ENCODE measurements at places on chromosomes 12 and 14.

DNA sequence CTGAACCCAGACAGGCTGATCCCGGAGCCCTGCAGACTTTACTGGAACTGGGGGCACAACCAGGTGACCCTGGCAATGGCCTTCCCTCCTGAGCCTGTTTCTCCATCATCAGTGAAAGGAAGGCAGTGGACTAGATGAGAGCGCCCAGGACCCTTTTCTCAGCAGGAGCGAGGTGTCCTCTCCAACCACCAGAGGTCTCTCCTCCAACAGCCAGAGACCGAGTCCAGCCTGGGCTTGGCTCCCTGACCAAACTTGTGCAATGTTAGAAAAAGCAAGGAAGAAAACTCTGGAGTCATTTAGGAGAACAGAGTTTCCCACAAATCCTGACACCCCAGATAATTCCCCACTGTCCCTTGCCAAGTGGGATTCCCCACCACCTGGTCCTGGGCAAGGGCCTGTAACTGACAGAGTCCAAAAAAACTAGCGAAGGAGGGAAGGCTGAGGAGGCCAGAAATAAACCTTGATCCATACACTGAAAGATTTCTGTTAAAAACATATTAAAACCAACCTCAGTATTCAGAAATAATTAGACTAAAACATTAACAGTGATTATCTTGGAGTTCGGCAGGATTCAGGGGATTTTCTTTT lies 9.0 kb downstream of the RPS6KL1 start:
- H3K27ac ChIP-seq, result no peak overlapping the region
- H3K4me1 ChIP-seq, result no peaks in the 10 kb centered on the region
- DNase-seq, result no peak
- H3K27me3 ChIP-seq, result no peaks in the 10 kb centered on the region
- H3K4me3 ChIP-seq, result no peak overlapping the region

DNA sequence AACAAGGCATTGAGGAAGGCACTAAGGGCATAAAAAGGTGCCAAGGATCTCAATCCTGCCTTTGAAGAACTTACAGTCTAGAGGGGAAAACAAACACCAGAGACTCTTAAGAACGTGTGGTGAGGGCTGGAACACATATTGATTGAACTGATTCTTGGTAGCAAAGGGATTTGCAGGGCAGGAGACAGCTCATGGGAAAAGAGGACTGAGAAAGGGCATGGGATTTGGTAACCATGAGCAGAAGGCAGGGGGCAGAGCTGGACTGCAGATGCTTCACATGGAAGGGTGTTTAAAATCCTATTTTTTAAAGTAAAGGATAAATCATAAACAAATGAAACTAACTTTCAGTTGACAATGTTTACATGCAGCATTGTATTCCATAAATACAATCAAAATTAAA lies 203.1 kb downstream of the ITPR2 start:
- no peak overlapping the region for H3K4me3 ChIP-seq
- no peak for DNase-seq
- no peaks in the 10 kb centered on the region for H3K4me1 ChIP-seq
- no peaks in the 10 kb centered on the region for H3K27me3 ChIP-seq
- no peak overlapping the region for H3K27ac ChIP-seq
- no peaks in the 10 kb centered on the region for H3K36me3 ChIP-seq

GRCh38 chr14:61761959-61762786 lies at the start of gene SNAPC1:
SNAPC1 (plus strand) TSS chr14:61762420; CDS start chr14:61762461, 41 bp downstream.
- peaks cover 4% of the 10 kb centered on the region for H3K36me3 ChIP-seq
- peak within 1 kb of the TSS; percentile 95 for H3K27ac ChIP-seq
- H3K27me3 ChIP-seq, result no peaks in the 10 kb centered on the region
- H3K4me3 ChIP-seq, result peak within 1 kb of the TSS; percentile 94
- H3K4me1 ChIP-seq, result peaks cover 17% of the 10 kb centered on the region
- peak; percentile 98 for DNase-seq

DNA sequence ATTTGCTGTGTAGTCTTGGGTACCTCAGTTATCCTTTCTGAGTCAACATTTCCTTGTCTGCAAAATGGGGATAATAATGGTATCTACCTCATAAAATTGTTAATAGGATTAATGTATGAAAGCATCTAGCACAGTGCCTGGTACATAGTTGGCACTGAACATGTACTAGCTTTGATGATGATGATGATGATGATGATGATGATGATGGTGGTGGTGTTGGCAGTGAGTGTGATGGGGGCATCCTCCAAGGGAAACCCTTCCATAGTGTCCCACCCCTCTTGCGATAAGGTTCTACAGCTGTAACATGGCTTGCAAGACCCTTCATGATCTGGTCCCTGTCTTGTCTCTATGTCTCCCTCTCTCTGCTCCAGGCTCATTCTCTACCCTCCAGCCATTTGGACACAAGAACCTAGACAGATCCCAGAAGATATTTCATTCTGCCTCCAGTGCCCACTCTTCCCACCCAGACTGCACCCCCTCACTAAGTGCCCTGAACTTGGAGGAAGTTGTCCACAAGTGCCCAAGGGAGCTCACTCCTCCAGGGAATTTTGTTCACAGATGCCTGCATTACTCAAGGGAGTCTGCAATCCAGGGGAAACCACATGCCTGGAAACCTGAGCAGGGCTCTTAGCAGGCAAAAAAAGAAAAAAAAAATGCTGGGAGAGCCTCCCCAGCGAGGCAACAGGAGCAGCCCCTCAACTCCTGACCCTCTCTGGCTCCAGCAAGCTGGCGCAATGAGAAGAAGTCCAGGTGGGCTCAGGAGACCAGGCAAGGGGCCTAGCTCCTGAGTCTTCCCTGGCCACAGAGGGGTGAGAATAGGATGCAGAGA lies 10.1 kb upstream of the BDKRB1 start:
- H3K27me3 ChIP-seq, result peaks cover 3% of the 10 kb centered on the region
- H3K36me3 ChIP-seq, result no peaks in the 10 kb centered on the region
- no peak for DNase-seq
- H3K27ac ChIP-seq, result no peak overlapping the region
- no peaks in the 10 kb centered on the region for H3K4me1 ChIP-seq

GRCh38 chr12:94126067-94126466 lies 22.3 kb upstream of the PLXNC1 start:
- H3K4me1 ChIP-seq, result peaks cover 16% of the 10 kb centered on the region
- no peak for DNase-seq
- H3K36me3 ChIP-seq, result no peaks in the 10 kb centered on the region
- H3K27ac ChIP-seq, result no peak overlapping the region

GRCh38 chr12:57142727-57143126 lies 4.7 kb downstream of the LRP1-AS start:
- no peaks in the 10 kb centered on the region for H3K27me3 ChIP-seq
- no peak overlapping the region for H3K27ac ChIP-seq
- no peaks in the 10 kb centered on the region for H3K4me1 ChIP-seq

- no peak overlapping the region for H3K4me3 ChIP-seq
- no peaks in the 10 kb centered on the region for H3K27me3 ChIP-seq
- H3K36me3 ChIP-seq, result no peaks in the 10 kb centered on the region
- no peak for DNase-seq
Observed at GRCh38 chr14:34029921-34030334, 79.1 kb upstream of the EGLN3 start.

DNA sequence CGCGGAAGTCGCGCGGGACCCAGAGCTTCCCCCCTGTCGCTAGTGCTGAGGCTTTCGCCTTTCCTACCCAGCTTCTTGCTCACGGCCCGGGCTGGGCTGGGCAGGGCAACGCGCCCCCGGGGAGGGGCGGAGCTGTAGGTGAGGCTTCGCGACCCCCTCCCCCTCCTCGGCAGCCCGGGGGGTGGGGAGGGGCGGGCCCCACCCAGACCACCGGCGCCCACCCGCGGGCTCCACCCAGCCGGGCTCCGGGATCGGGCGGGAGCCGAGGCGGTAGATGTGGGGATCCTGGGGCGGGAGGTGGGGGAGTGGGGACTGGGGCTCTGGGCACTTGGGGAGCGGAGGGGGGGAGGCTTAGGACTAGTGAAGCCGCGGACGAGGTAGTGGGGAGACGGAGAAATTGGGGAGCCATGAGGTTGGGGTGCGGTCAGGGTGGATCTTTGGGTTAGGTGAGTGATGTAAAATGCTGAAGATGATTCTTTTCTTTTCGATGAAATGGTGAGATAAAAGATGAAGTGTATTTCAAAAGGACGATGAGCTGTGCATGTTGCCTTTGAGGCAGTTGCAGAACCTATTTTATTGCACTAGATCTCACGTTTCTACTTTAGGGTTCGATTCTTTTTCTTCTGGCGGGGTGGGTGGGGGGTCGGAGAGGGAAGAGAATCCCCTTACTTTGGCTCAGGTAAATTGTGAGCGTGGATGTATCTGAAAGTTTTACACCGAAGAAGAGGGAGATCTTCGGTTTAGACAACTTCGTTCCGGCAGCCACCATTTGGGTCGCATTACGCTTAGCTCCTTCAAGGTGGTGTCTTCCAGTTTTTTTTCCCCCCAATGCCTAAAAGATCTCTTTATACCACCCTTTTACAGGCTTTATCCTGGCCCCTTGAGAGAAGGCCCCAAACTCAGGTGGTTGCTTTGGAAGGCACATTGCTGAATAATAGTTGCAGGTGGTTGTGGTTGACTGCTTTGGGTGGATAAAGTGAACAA lies 619 bp downstream of the ERC1 start:
- H3K27me3 ChIP-seq, result no peaks in the 10 kb centered on the region
- H3K36me3 ChIP-seq, result no peaks in the 10 kb centered on the region
- no peak for DNase-seq
- H3K4me1 ChIP-seq, result peaks cover 17% of the 10 kb centered on the region
- peak overlapping the region; percentile 50 for H3K4me3 ChIP-seq

GRCh38 chr12:76143343-76144244 lies 59.1 kb upstream of the NAP1L1 start:
- H3K27ac ChIP-seq, result no peak overlapping the region
- no peak for DNase-seq
- peaks cover 15% of the 10 kb centered on the region for H3K4me1 ChIP-seq
- no peaks in the 10 kb centered on the region for H3K36me3 ChIP-seq
- no peaks in the 10 kb centered on the region for H3K27me3 ChIP-seq
- no peak overlapping the region for H3K4me3 ChIP-seq

DNA sequence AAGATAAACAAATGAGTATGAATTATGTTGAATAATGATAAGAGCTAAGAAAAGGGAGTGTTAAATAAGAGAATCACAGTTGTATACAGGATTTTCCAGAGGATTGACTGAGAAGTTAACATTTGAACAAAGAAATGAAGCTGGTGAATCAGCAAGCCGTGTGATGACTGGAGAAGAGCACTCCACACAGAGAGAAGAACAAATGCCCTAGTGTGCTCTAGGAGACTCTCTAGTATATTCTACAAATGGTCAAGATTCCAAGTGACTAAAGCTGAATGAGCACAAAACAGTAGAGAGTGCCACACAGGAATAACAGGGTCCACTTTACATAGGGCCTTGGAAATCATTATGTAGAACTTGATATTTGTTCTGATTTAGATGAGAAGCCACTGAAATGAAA lies 587.1 kb upstream of the ATXN7L3B start:
- no peak overlapping the region for H3K27ac ChIP-seq
- no peaks in the 10 kb centered on the region for H3K36me3 ChIP-seq
- no peaks in the 10 kb centered on the region for H3K27me3 ChIP-seq
- H3K4me3 ChIP-seq, result no peak overlapping the region
- no peaks in the 10 kb centered on the region for H3K4me1 ChIP-seq

DNA sequence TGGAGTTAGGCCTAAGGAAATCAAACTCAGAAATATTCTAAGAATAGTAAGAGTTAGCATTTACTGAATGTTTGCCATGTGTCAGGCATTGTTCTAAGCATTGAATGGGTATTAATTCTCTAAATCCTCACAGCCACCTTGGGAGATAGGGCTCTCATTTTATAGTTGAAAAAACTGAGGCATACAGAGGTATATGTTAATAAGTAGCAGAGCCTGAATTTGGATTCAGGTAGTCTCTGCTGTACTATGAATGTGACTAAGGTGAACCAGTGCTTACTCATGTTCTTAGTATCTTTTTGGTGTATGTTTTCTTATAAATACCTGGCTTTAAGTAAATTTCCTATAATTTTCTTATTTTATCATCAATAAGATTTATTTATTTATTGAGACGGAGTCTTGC lies 8.1 kb downstream of the ARF6 start:
- H3K27ac ChIP-seq, result no peak overlapping the region
- no peaks in the 10 kb centered on the region for H3K27me3 ChIP-seq
- H3K4me3 ChIP-seq, result no peak overlapping the region
- H3K36me3 ChIP-seq, result no peaks in the 10 kb centered on the region
- H3K4me1 ChIP-seq, result peaks cover 14% of the 10 kb centered on the region

DNA sequence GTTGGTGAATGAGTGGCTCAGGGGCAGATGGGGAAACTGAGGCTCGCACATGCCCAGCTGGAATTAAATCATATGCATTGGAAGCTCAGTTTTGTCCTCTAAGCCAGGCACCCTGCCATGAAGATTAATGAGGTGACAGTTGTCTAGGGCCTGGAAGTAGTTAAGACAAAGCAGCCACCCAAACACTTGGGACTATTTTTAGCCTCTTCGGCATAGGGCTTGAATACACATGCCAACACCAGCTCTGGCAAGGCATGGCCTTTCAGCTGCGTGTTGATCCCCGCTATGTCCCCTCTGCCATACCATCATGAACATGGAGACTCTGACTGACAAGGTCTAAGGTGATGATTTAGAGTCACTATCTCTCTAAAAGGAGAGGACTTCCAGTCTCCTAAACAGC lies 250.2 kb downstream of the KSR2 start:
- H3K27me3 ChIP-seq, result no peaks in the 10 kb centered on the region
- no peak for DNase-seq
- H3K4me3 ChIP-seq, result no peak overlapping the region
- H3K36me3 ChIP-seq, result no peaks in the 10 kb centered on the region

- H3K27me3 ChIP-seq, result no peaks in the 10 kb centered on the region
- no peak overlapping the region for H3K27ac ChIP-seq
- no peak overlapping the region for H3K4me3 ChIP-seq
- no peaks in the 10 kb centered on the region for H3K36me3 ChIP-seq
- no peaks in the 10 kb centered on the region for H3K4me1 ChIP-seq
Observed at GRCh38 chr12:49946497-49946896, 4.0 kb upstream of the AQP2 start.

- no peak for DNase-seq
- H3K4me3 ChIP-seq, result no peak within 1 kb of the TSS
- no peaks in the 10 kb centered on the region for H3K4me1 ChIP-seq
Observed at GRCh38 chr12:30926243-30927221, at the start of gene TSPAN11. TSPAN11 (plus strand) TSS chr12:30926748; CDS start chr12:30953992, 27,244 bp downstream.

DNA sequence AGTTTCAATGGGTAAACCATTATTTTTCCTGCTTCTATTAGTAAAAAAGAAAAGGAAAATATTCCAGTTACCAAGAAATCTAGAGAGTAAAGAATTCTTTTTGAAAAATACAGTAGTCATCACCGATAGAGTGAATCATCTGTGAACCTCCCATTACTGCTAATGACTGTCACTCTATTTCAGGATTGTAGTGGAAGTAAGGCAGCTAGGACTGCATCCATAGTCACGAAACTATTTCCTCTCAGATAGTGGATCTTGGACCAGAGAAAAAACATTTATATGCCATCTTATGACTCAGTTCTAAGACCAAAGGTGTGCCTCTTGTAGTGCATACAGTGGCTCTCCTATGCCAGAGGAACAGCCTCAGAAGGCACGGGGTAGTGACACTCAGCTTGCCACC lies 173.9 kb upstream of the PLEKHA5 start:
- no peaks in the 10 kb centered on the region for H3K36me3 ChIP-seq
- DNase-seq, result no peak
- no peaks in the 10 kb centered on the region for H3K27me3 ChIP-seq
- no peak overlapping the region for H3K27ac ChIP-seq
